ENCODE measurements at places on chromosomes 3 and 15.

DNA sequence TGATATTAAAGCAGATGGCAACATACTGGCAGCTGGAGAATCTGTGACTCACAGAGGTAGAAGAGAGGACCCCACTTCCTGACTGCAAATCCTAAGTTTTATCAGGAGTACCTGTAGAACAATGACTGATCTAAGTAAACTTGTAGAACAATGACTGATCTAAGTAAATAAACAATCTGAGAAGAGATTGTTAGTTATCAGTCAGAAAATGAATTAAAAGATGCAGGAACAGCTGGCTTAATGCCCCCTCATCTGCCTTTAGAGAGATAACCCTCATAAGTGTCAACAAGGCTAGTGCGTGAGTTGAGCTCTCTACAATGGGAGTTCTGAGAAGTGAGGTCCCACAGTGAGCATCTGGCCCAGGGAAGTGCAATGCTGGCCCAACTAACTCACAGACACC lies 14.6 kb downstream of the ACAD11 start:
- DNase-seq: no peak

GRCh38 chr15:68277131-68277602 lies 378 bp upstream of the FEM1B start:
- DNase-seq: no peak

DNA sequence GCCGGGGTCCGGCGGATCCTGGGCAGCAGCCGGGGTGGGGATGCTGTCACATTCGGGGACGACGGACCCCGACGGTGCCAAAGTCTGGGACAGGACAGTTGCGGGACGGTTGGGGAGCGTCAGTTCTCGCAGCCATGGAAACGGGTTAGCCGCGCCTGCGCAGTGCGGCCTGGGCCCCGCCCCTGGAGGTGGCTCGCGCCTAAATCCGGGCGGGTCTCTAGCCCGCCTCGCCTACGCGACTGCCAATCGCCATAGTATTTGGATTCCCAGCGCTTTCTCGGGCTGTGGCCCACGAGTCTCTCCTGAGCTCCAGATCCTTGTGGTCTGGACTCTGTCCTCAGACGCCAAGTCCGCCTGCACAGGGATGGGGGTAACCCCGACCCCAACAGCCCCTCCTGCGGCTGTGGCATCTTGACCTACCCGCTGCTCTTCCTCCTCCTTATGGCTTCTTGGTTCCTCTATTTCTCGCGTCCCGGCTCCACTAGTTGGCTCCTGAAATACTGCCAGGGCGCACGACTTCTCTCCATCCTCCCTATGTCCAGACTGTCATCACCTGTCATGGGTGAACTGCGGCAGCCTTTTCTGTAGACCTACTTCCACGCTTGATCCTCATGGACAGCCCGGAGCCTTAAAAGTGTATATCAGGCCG lies at the start of gene ZMYND10:
ZMYND10 (minus strand) TSS at position 147 of the 649 bp plus-strand sequence. CDS start 153 bp downstream, outside the sequence.
- DNase-seq: no peak

GRCh38 chr3:138496436-138496835 lies 62.0 kb downstream of the ESYT3 start:
- DNase-seq: no peak

Measured in AG04449 (cell line).